ENCODE measurements at places on chromosomes 6 and 20.

- DNase-seq, result no peak
Measured at GRCh38 chr6:103215847-103216246, 1643.9 kb downstream of the HACE1 start.

GRCh38 chr20:47708140-47708807, 77.0 kb downstream of the SULF2 start:
- no peak for DNase-seq

DNA sequence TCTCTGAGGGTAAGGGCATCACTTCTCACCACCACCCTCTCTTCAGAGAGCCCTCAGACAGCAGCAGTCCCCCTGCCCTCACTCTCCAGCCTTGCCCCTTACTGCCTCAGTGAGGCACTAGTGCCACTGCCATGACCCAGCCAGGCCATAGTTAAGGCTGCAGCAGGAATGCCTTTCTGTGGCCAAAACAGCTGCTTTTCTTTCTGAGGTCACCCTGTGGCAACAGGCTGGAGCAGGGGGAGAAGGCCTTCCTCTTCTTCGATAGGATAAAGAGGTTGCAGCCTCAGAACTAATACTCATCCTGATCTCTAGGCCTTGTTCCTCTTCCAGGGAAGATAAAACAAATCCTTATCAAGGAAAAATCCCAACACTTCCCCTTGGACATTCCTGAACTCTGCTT, 56.8 kb upstream of the ECI2 start:
- no peak for DNase-seq

DNA sequence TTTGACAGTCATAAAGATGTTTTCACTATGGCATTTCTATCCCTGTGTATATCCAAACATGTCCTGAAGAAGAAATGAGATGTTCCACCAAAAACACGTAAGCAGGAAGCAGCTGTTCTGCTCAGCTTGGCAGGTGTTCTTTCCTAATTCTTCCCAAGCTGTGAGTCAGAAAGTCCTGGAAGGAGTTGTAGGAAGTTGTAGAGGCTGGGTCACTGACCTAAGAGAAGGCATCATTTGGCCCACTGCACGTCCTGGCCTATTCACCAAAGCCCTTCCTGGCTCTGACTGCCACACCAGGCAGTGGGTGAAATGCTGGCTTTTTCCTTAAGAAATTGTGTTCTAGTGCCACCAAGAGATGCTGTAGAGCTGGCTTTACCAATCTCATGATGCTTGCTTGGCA, 40.3 kb downstream of the STX11 start:
- DNase-seq, result peak; percentile 8

DNA sequence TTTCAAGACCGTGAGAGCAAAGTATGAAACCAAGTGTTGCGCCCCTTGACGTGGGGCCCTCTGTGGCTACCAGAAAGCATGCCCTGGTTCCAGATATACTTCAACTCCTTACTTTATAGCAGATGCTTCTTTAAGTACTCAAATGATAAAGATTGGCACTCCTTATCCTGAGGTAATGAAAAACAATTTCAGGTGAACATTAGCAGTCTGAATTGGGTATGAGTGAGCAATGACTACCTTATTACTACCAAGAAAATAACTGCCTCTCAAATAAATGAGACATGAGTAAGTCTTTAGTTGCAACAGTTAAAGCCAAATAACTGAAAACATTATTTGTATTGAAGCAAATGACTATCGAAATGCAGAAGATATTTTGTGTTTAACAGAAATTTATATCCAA, 408.7 kb downstream of the MMUT start:
- DNase-seq, result no peak

- no peak for DNase-seq
Measured at GRCh38 chr20:53445932-53446331, 147.7 kb downstream of the ZNF217 start.

DNA sequence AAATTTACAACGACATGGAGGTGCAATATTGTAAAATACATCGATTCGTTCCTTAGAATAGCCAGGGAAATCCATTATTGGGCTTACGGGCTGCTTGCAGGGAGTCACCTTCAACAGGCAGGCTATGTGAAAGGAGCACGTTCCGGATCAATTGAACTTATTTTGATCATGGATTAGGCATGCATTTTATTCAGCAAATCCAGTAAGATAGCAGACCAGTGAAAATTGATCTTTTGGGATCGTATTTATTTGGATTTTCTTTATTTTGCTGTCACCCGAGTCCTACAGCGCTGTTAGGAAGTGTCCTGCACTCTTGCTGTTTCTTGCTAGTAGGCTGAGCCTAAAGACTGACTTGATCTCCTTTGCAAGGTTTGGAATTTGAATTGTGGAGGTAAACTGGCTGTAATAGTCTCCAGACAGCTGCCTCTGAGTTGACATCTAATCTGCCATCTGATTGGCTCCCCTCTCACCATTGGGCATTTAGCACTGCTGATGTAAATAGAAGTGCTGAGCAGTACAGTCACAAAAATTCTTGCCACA, 3.0 kb downstream of the ARID1B start:
- DNase-seq, result peak; percentile 78

DNA sequence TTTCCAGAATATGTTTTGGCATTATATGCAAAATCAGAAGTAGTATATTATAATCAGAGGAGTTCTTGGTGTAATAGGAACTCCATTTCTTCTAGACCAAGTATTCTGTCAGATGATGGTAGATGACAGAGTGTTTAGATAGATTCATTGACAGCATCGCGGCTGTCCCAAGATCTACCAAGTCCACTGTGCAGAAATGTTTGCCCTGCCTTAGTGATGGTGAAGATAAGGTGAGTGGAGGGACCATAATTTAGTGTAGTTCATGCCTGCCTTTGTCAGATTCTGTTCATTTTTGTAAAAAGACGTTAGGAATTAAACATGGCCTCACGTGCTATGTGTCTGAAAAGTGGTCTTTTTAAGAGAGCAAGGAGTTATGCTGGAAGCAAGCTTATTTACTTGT, 270.1 kb downstream of the ARID1B start:
- DNase-seq, result no peak

GRCh38 chr6:20013066-20013861, 176.1 kb downstream of the ID4 start:
- no peak for DNase-seq

- DNase-seq, result no peak
Measured at GRCh38 chr20:37903317-37904007, 535 bp downstream of the VSTM2L start.

GRCh38 chr6:33317419-33317668, 200 bp downstream of the ZBTB22 start:
- no peak for DNase-seq

DNA sequence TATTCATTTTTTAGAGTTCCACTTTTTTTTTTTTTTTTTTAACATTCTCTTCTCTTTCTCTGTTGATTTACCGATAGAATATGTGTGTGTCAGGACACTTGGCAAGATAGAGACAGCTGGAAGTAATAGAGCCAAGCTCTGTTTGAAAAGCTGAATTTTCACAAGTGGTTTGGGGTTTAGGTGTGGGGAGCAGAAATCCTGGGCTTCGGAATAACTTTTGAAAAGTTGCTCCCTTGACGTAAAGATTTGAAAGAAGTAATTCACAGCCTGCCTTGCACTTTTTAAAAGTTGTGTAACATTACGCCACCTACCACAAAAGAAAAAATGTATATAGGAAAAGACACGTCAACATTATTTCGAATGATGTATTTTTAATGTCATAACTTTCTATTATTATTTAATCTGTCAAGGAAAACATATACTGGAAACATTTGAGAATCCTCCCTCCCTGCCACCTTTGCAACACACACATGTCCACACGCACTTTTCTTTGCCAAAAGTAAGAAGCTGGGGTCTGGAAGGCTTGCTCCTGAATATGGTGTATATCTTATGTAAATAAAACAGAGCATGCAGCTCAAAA, 917.9 kb downstream of the KIF16B start:
- no peak for DNase-seq

DNA sequence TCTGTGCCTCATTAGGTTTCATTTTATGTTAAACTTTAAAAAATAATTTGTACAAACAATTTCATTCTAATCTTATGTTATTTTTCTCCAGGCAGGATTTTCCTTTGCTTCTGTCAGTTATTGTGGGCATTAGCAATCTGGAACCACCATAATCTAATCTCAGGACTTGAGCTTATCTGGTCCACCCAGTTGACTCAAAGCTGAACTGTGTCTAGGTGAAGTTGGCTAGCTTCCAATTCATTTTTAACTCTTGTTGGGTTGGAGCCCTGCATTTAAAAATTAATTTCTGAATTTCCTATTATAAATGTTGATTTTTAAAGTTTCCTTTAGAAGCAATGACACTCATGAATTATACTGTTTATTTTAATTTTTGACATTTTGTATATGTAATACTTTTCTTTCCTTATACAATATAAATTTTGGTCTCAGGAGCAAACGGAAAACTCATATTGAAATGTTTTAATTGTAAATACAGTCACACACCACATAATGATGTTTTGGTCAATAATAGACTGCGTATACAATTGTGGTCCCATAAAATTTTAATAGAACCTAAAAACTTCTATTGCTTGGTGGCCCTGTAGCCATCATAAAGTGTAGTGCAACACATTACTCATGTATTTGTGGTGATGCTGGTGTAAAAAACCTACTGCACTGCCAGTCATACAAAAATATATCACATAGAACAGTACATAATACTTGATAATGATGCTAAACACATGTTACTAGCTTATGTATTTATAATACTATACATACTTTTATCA, 121.3 kb downstream of the CLVS2 start:
- DNase-seq, result no peak

GRCh38 chr6:47631269-47631772, 67.1 kb upstream of the ADGRF4 start:
- DNase-seq, result no peak

DNA sequence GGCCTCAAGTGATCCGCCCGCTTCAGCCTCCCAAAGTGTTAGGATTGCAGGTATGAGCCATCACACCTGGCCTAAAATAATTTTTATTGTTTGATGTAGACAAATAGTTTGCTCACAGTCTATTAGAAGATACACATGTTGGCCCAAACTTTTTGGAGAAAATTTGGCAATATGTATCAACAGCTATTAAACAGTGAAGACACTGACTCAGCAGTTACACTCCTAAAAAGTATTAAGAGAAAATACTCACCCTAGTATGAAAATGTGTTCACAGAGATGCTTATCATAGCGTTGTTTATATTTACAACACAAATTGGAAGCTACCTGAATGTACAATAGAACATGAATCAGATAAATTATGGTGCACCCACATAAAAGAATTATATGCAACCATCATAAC, 173.1 kb downstream of the WDR27 start:
- DNase-seq, result no peak

- no peak for DNase-seq
Measured at GRCh38 chr6:11043378-11043960, 636 bp downstream of the ELOVL2 start.

GRCh38 chr6:12294851-12295536, 4.8 kb downstream of the EDN1 start:
- no peak for DNase-seq

GRCh38 chr20:13089950-13090469, 81.2 kb downstream of the SPTLC3 start:
- no peak for DNase-seq

Data from AG09319 (cell line).